Stimulated activated CD8-positive, alpha-beta memory T cell treated with anti-CD3 and anti-CD28 coated beads, Interleukin-15, amount 100 ng/mL, for 4 hours (primary cell): ENCODE measurements at places on chromosomes 13 and 19.

GRCh38 chr13:79966059-79966458 lies 374.9 kb downstream of the SPRY2 start:
- DNase-seq: no peak

DNA sequence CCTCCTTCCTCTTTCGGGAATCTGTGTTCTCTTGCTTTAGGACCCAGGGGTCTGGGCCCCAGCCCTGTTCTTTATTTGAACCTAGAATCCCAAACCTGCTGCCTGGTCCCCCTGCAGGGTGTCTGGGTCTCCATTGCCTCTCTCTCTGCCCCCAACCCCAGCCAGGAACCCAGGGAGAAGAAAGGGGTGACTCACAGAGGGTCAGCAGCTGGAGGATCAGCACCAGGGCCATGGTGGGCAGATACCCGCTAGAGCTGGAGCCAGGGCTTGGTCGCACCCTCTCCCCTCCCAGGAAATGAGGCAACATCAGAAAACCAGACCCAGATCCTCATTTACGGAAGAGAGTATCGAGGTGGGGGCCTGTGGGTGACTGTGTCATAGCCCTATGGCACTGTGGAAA lies at the start of gene OSCAR:
Gene OSCAR, minus strand, starts transcription at position 243 of the 400 bp plus-strand sequence. Its CDS starts 11 bp downstream, at position 232.
- no peak for DNase-seq

GRCh38 chr13:109336730-109337129 lies 449.7 kb downstream of the IRS2 start:
- DNase-seq: no peak

GRCh38 chr13:100089465-100090032 lies 656 bp downstream of the PCCA start:
- DNase-seq: no peak

DNA sequence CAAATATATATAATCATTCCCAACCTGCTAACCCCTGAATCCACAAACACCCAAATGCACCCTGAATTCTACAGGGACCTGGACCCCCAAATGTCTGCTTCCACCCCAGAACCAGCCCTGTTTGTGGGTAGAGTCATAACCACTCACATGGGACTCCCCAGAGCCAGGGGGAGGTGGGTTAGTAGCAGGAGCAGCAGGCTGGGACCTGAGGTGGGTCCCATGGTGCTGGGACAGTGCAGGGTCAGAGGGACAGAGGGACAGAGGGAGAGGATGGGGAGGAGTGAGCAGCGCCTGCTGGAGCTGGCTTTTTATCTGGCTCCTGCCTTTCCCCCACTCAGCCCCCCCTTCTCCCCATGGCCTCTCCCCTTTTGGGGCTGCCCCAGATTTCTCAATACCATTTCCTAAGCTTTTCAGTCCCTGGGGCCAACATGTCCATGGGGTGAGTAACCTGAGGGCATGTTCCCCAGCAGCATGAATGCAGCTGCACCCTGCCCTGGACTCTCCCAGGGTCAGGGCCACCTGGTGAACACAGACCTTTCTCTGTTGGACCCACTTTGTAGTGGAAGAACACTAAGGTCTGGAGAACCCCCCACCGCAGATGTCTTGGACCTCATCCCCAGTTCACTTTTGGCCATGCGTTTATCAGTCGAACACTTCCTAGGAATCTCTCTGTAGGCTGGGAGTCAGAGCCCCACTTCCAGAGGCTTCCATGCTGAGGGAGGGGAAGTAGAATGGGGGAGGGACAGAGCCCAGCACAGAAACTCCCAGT lies at the start of gene C3:
Gene C3, minus strand, starts transcription at position 282 of the 769 bp plus-strand sequence. Its CDS starts 61 bp downstream, at position 221.
- no peak for DNase-seq

DNA sequence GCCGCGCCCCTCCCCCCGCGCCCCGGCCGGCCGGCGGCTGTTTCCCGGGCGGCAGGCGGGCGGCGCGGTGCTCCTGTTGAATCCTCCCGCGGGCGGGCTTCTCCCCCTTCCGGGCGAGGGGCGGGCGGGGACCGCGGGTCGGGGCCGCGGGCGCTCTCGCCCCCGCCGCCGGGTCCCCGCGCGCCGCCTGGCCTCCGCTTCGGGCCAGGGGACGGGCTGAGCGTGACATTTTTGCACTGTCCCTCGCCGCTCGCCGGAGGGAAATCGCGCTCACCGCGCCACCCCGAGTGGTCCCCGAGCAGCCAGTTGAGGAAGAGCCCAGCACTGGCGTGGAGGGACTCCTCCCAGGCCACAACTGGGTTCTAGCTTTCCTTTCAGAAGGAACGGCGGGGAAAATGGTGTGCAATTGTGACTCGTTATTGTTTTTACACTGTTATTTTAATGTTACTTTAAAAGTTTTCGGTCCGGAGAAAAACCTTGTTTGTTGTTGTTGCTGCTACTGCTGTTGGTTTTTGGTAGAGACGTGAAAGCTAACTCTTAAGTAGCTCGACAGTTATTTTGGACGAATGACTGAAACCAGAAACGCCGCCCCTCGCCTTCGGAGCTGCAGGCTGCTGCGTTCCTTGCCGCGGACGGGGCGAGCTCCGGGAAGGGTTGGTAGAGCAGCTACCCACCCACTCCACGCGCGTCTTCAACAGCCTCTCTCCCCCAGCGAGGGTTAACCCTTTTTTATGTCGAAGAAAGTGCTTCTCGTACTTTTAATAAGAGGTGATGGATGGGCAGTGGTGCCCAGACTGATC lies 959 bp downstream of the PDS5B start:
- DNase-seq: peak; percentile 16
